Stomach (tissue), 19 donors: ENCODE measurements at places on chromosomes 3 and 15.

DNA sequence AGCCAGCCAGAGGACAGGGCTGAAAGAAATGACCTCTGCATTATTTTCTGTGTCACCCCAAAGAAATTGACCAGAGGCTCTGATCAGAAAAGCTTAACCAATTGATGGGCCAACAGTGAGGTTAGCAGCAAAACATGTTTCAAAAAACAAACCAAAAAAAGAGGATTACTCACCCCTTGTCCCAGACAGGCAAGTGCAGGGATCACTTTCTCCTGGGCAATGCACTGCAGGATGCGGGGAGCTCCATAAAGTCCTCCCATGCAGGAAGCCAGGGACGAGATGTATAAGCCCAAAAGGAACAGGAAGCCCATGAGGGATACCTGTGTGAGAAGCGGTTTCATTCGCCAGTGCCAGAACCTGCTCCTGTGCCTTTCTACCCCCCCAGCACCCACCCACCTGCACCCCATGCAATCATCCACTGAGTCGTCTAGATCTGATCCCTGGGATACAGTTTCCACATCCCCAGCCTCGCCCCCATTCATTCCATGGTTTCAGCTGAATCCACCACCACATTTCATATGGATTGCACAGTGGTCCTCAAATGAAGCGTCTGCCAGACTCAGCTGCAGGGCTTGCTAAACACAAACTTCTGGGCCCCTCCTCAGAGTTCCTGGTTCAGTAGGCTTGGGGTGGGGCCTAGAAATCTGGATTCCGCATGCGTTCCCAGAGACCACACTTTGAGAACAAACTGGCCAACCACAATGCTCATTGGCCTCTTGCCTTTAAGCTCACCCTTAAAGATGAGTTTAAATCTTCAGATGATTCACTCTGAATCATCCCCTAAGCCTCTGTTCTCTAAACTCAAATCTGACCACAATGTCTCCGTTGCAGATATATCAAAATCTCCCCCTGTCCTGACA, 54.4 kb upstream of the HEG1 start:
- H3K4me3 ChIP-seq, result no peak overlapping the region
- no peaks in the 10 kb centered on the region for H3K27me3 ChIP-seq
- peaks cover 2% of the 10 kb centered on the region for H3K36me3 ChIP-seq
- DNase-seq, result no peak

- no peak overlapping the region for H3K27ac ChIP-seq
- no peaks in the 10 kb centered on the region for H3K27me3 ChIP-seq
- no peaks in the 10 kb centered on the region for H3K4me1 ChIP-seq
Observed at GRCh38 chr15:89629829-89630228, 25.4 kb downstream of the KIF7 start.

- no peak for DNase-seq
- H3K27me3 ChIP-seq, result peaks cover 8% of the 10 kb centered on the region
- no peaks in the 10 kb centered on the region for H3K36me3 ChIP-seq
- peak overlapping the region; percentile 72 for H3K27ac ChIP-seq
Observed at GRCh38 chr3:46462511-46462910, 2.2 kb downstream of the LTF start.

DNA sequence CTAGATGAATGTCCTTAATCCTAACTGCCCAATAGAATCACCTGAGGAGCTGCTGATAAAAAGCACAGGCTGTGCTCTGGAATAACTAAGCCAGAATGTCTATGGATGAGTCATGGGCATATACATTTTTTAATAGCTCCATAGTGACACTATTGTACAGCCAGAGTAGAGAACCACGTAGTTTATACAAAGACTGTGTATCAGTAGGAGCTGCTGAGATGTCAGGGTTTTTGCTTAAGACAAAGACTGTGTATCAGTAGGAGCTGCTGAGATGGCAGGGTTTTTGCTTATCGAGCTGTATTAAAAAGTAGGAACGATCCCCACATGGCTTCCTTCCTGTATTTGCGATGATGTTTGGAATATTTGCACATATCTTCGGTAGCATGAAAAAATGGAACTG, 137.4 kb downstream of the SV2B start:
- H3K27ac ChIP-seq, result no peak overlapping the region
- H3K36me3 ChIP-seq, result no peaks in the 10 kb centered on the region
- no peak for DNase-seq
- no peak overlapping the region for H3K4me3 ChIP-seq
